ENCODE measurements at places on chromosomes 12 and 14. TPM values are rescaled to one million over a fixed set of nuclear protein-coding genes. Genes with fewer than 3 reads are reported as not detected.

DNA sequence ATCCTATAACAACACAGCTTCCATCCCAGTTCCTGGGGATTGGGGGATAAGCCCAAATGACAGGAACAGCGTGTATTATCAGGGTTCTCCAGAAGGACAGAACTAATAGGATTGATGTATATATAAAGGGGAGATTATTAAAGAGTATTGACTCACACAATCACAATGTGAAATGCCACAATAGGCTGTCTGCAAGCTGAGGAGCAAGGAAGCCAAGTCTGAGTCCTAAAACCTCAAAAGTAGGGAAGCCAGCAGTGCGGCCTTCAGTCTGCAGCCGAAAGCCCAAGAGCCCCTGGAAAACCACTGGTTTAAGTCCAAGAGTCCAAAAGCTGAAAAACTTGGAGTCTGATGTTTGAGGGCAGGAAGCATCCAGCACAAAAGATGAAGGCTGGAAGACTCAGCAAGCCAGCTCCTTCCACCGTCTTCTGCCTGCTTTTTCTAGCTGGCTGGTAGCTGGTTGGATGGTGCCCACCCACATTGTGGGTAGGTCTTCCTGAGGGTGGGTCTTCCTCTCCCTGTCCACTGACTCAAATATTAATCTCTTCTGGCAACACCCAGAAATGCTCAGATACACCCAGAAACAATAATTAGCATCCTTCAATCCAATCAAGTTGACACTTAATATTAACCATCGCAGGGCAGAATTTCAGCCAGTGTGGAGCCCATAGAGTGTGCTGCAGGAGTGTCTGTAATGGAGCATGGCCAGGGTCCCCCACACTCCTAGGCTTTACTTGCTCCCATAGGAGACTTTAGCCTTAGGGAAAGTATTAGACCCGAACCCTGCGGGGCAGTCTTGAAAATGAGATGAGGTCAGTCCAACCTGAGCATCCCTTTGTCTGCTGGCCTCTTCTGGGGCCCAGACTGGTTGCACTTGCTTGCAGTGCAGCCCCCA, 111.1 kb downstream of the SINHCAF start:
- no peak for DNase-seq

DNA sequence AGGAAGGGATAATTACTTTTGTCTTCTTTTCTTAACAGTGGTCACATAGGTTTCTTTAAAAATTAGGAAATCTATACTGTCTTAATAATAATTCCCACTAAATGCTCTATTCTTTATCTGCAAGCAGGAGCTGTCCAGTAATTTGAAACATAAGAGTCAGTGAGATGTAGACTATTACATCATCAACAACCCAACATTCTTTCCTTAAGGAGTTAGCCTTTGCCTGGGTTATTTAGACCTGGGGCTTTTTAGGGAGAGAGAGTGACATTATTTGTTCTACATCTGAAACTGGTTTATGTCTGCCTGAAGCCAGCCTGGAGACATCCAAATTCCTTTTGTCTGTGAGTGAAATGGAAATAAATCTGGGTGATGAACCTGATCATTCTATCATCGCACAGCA, 294.4 kb downstream of the TMTC2 start:
- DNase-seq, result no peak

GALNT8 gene
- not detected for total RNA-seq

DNA sequence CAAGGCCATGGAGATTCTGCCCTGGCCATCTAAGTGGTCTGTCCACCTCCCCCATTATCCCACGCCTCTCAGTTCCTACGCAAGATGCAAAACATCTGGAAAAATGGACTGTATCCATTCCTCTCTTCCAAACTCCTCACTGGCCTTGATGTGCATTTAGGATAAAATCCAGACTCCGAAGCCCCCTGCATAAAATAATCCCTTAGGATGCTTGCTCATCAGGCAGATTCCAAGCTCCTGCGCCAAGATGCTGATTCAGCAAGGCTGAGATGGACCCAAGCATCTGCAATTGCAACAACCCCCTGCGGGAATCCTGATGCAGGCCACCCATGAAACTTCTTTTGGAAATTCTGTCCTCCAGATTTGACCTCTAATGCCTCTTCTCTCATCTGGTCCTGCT, 81.6 kb downstream of the SPRING1 start:
- DNase-seq, result no peak

DNA sequence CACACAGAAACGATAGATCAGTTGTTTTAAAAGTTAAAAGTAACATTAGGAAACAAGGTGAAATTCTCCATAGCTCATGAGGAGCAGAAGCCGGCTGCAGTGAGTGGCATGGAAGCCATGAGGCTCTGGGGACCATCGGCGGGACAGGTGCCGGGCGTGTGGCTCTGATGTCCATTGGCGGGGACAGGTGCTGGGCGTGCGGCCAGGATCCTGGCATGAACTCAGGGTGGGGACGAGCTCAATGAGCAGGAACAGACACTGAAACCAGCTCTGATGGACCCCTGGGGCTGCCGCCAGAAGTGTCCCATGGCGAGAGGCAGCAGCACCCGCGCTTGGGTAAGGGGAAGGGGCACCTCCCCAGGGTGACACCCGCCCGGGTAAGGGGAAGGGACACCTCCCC, 75.1 kb downstream of the NOC4L start:
- no peak for DNase-seq

HAL gene
- 0.89 TPM for total RNA-seq
